ENCODE measurements at places on chromosomes 5 and 9.

DNA sequence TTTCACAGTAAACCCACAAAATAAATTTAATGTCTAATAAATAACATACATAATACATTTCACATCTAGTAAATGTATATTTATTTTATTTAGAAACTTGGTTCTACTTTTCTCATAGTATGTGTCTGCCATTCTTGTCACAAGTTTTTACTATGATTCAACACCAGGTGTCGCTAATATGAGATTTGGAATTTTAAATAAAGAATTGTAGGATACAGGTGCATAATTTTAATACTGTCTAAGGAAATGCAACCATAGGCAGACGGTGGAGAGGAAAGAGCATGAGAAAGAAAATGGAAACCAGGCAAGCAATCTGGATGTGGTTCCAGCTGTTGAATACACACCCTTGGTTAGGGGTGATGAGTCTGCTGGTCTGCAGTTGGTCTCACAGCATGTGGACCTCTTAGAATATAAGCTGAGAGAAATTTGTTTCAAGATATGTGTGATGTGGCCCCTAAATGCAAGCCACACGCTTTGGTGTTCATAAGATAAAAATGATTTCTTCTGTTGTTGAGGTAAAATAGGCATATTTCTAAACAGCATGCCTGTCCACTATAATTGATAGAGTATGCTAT is 114.7 kb upstream of the TXNDC8 start:
- DNase-seq = no peak

DNA sequence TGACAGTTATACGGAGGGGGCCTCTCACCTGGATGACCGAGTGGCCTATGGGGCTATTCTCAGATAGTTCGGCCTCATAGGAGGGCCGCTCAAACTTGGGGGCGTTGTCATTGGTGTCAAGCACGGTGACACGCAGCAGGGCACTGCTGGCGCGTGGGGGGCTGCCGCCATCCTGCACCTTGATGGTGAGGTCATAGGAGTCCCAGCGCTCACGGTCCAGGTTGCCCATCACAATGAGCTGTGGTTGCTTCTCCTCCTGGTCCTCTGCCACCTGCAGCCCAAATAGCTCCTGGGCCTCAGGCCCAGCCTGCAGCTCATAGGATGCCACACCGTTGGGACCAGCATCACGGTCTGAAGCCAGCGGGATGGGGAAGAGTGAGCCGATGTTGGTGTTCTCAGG is 9.7 kb downstream of the PCDH1 start:
- DNase-seq = no peak

- DNase-seq = no peak
Measured at GRCh38 chr9:115717711-115718173, 435.8 kb upstream of the PAPPA start.

GRCh38 chr9:91053824-91054223 is 252.2 kb downstream of the SYK start:
- DNase-seq = no peak

DNA sequence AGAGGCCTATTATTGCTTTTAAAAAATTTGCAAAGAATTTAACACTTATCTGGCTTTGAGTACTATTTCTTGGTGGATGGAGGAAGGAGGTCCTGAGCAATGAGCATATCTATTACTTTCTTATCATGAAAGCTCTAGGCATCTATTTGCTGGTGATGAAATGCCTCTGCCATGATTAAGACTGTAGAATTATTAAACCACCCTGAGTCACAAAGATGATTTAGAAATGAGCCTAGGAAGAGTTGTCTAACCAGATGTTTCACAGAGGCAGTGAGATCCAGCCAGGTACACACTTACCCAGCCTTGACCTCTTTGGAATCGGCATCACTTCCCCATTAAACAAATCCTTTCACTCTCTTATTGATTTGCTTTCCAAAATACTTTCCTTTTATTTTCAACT is 304.4 kb upstream of the KIF2A start:
- no peak for DNase-seq

GRCh38 chr5:149641000-149641576 is 59.8 kb downstream of the ARHGEF37 start:
- no peak for DNase-seq

GRCh38 chr5:124421584-124421983 is 324.9 kb downstream of the ZNF608 start:
- DNase-seq = no peak

DNA sequence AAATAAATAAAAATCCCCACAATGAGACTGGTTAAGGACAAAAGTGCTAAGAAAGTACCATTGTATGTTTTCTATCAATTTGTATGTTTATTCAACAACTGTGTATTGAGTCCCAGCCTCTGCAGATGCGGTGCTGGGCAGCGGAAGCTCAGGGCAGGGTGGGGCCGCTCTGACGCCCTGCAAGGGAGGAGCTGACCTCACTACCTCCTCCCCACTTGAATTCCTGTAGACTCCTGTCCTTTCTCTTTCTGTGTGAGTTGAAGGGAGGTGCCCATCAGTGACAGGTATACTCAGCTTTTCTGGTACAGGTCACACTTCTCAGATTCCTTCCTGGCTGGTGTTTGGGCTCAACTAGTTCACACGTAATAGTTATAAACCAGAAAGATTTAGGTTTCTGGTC is 27.0 kb downstream of the ANGPTL2 start:
- DNase-seq = no peak

GRCh38 chr9:90044710-90045151 is 439.9 kb downstream of the GADD45G start:
- no peak for DNase-seq

- DNase-seq = no peak
Measured at GRCh38 chr5:59506285-59506877, 387.1 kb downstream of the PDE4D start.

DNA sequence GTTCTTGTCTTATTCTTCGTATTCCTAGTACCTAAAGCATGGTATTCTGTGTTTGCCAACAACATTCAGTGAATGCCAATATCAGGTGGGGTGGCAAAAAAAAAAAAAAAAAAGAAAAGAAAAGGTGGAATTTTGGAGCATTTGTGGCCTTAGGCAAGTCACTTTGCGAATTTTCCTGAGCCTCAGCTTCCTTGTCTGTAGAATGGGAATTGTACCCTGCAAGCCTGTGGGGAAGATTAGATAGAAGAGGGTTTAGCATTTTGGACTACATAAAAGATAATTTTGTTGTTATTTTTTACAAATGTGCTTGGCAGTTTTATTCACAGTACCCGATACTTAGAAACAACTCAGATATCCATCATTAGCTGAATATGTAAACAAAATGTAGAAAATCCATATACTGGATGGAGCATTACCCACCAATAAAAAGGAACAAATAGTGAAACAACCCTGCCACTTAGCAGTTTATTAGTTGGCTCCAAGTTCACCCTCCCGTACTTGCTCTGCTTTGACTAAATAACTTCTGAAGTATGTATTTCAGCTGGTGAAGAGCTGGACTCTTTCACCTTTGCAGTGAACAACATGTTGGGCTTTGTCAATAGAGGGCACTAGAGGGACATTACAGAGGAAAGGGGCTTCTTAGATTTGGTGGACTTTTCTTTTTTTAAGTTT is 13.6 kb downstream of the UBE2D2 start:
- DNase-seq = peak; percentile 36

GRCh38 chr9:34363619-34364351 is 12.9 kb downstream of the MYORG start:
- DNase-seq = no peak

DNA sequence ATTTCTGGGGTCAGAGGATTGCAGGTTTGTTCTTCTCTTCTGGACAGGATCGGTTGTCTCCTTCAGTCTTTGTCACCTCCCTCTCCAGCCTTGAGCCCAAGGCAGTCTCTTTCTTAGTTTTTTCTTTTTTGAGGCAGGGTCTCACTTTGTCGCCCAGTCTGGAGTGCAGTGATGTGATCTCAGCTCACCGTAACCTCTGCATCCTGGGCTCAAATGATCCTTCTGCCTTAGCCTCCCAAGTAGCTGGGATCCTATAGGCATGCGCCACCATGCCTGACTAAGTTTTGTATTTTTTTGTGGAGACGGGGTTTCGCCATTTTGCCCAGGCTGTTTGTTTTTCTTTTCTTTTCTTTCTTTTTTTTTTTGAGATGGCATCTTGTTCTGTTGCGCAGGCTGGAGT is 6.1 kb downstream of the PRRC2B start:
- DNase-seq = no peak

GRCh38 chr5:154858972-154859871 is 795 bp downstream of the CNOT8 start:
- no peak for DNase-seq

GRCh38 chr5:93289942-93290341 is 291.1 kb downstream of the NR2F1-AS1 start:
- DNase-seq = no peak

- peak; percentile 25 for DNase-seq
Measured at GRCh38 chr5:144598451-144599068, 427.9 kb downstream of the KCTD16 start.

GRCh38 chr5:132456296-132456986 is 34.1 kb downstream of the IRF1 start:
- peak; percentile 47 for DNase-seq
